ENCODE measurements at places on chromosomes 16 and 17.

- peak; percentile 75 for DNase-seq
These were observed at the start of gene TUBB3 for GRCh38 chr16:89922884-89923639. TSS of gene TUBB3 (plus strand) at chr16:89923342. CDS start at chr16:89923402, 60 bp downstream.

- no peak for DNase-seq
These were observed 12.4 kb upstream of the YWHAE start for GRCh38 chr17:1412185-1413110.

GRCh38 chr17:40079545-40079944 is 16.8 kb downstream of the THRA start:
- no peak for DNase-seq

DNA sequence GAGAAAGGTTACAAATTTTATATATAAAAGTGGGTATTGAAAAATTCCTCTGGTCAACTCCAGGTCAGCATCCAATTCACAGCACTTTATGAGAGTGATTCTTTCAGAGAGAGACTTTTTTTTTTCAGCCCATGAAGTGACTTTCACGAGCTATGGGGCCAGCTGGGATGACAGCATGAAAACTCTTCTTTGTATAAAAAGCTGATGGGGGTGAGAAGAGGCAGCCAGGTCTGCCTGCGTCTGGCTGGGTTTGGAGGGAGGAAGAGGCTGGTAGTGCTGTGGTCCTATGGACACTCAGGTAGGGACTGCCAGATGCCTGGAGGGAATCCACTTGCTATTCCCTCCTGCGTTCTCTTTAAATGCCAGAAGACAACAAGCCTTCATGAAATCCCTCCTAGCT is 250.6 kb downstream of the UTP18 start:
- no peak for DNase-seq

- DNase-seq: no peak
These were observed 533.7 kb downstream of the HAPSTR1 start for GRCh38 chr16:9625122-9625521.

GRCh38 chr17:82679586-82680465 is 18.7 kb downstream of the RAB40B start:
- DNase-seq: no peak

GRCh38 chr16:67936124-67936879 is at the start of gene PSMB10:
TSS of gene PSMB10 (minus strand) at chr16:67936850. CDS start at chr16:67936749, 101 bp downstream.
- DNase-seq: no peak

DNA sequence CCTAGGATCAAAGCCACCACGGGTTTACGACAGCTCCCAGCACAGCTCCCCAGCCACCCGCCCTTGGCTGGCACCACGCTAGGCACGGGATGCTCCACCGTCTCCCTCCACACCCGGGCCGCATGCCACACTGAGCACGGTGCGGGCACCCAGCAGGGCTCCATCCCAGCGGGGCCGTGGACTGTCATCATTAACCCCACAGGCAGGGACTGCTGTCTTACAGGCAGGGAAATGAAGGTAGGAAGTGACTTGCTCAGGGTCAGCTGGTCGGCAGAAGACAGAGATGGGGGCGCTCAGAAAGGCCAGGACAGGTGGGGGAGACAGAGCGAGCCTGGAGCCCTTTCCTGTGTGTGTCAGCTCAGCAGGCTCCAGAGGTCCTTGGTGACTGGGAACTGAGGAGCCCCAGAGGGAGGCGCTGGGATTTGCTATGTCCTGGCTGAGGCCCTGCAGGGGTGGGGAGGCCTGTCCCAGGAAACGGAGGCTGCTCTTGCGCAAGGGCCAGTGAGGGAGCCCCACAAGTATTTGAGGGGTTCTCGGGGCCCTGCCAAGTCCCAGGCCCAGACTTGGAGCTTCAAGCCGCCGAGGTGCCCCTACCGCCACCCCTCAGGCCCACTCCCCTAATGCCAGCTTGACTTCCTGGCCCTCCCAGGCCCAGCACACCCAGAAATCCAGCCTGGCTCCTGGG is 3.2 kb downstream of the UBALD1 start:
- DNase-seq: no peak

DNA sequence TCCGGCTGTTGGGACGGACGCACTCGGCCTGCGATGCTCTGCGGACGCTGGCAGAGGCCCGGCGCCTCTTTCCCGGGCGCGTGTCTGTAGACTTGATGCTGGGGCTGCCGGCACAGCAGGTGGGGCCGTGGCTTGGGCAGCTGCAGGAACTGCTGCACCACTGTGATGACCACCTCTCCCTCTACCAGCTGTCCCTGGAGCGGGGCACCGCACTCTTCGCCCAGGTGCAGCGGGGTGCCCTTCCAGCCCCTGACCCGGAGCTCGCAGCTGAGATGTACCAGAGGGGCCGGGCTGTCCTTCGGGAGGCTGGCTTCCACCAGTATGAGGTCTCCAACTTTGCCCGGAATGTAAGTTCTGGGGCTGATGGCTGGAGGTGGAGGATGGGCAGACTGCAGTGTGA is 3.5 kb downstream of the RSAD1 start:
- DNase-seq: no peak

DNA sequence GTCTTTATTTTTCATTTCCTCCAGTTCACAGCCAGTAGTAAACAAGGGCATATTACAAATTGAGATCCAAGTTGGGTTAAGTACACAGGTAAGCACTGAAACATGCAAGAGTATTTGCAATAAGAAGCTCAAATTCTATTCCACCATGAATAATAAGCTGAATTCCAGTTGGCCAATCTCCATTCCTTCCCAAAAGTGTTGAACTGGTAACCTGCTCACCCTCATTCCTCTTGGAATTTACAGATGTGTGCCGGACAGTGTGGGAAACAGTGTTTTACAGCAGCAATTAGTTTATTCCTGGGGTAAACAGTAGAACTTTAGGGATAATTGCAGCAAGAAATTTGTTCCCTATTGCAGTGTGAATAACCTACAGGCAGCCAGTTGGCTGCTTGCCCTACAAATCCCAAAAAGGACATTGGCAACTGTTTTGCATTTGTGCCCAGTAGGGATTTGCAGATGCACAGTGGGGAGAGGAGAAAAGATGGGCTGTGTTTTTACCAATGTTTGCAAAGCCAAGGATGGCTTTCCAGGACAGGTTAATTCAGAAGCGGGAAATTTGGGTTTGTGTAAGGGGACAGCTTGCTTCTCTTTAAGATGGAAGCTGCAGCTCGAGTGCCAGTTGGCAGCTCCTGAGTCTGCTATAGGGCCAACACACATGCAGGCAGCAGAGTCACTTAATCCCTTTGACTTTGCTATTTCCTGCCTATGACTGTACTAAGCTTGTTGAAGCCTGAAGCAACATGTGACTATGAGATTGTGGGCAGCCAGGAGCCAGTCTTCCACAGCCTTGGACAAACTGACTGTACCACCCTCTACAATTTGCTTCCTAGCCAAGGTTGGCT is 318.9 kb downstream of the MAP2K6 start:
- no peak for DNase-seq

- DNase-seq: no peak
These were observed 17.9 kb upstream of the NDEL1 start for GRCh38 chr17:8417806-8418205.

DNA sequence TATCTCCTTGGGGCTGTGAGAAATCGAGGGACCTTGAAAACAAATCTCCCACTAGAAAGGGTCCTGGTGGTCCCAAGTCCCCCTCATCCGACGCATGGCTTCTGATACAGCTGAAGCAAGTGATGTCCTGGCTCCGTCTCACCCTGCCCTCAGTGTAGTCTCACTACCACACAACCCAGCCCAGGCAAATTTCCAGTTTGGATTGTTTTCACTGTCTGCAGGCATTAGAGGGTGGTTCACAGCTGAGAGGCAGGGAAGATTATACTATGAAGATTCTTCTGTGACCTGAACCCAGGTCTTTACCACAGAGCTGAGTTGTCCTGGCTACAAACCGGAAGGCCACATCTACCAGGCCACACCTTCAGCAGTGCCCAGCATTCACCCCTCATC is 17.7 kb downstream of the ZNHIT3 start:
- DNase-seq: no peak

DNA sequence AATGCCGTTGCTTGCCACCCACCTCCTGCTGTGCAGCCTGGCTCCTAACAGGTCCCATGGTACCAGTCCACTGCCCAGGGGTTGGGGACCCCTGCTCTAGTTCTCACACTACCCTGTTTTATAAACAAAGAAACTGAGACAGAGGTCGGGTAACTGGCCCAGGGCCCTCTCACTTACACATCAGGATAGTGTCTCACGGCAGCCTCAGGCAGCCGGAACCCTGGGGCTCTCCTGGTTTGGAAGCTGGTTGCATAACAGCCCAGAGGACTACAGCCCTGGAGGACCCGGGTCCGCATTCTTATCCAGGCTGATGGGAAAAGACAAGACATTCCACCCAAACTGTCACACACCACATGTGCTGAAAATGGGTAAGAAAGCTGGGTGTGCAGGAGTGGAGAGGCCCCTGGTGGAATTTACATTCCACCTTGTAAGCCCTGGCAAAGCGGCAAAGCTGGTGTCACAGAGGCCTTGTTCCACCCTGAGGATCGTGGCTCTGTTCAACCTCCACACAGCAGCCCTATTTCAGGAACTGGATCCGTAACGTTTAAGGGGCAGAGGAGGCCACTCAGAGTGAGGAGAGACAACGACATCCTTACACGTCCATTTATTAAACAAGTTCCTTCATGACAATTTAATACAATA is 9.8 kb downstream of the CMTM3 start:
- DNase-seq: no peak

DNA sequence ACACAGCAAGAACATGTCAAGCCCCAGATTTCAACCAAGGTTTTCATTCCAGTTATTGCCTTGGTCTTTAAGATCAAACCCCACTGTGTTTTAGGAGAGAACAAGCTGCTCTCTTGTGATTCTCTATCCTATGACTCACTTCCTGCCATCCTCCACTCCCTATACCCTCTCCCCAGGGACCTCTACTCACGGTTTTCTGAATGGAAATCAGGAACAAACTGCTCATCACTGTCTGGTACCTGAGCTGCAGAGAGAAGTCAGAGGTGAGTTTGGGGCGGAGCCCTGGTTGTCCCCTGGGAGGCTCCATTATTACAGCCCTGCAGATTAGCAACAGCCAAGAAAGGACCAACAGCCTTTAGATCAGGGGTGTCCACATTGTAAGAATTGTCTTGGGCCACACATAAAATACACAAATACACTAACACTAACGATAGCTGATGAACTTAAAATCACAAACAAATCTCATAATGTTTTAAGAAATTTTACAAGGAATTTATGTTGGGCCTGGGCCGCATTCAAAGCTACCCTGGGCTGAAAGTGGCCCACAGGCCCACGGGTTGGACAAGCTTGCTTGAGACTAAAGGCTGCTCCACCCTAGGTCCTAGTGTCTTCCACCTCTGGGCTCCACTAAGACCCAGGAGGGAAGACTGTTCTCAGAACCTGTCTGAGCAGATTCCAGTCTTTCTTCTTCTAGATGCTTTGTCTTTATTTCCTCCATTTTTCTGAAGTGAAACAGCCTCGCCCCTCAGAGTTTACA is 9.7 kb downstream of the ETV4 start:
- no peak for DNase-seq

DNA sequence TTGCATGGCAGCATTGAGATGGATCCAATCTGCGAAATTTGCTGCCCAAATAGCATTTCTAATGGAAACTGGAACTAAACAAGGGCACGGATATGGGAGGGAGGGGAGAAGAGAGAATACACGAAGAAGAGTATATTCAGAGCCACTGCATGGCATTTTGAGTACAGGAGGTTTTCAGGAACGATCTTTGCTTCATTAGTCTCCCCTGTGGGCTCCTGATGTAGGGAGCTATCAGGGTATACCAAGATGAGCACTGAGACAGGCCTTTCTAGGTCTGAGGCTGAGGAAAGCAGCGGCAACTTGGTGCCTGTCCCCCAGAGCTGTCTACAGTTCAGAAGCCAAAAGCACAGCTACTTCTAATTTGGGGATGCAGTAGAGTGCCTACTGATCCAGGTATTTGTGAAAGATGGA is 257.7 kb upstream of the PMFBP1 start:
- no peak for DNase-seq

DNA sequence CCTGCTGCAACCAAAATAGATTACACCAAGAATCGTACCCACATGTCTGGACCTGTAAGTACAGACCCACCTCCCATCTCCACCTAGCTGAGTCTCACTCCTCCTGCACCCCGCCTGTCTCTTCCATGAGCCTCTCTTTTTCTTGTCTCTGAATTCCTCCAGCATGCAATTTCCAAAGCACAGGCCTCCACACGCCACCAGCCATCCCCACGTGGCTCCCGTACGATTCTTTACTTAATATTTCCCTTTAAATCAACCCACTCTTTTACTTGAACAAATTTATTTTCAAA is 1.2 kb downstream of the RPH3AL start:
- no peak for DNase-seq

- no peak for DNase-seq
These were observed 975 bp downstream of the SNX29 start for GRCh38 chr16:11977376-11978041.

DNA sequence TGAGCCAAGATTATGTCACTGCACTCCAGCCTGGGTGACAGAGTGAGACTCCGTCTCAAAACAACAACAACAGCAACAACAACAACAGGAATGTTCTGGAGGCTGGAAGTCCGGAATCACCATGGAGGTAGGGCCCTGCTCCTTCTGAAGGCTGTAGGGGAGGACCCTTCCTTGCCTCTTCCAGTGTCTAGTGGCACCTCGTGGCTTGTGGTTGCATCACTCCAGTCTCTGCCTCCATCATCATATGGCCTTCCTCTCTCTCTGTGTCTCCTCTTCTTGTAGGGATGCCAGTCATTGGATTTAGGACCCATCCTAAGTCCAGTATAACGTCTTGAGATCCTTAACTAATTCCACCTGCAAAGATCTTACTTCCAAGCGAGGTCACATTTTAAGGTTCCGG is 14.0 kb downstream of the NAGPA start:
- DNase-seq: no peak

- DNase-seq: no peak
These were observed 3.6 kb downstream of the GRIN2C start for GRCh38 chr17:74856112-74856511.

- no peak for DNase-seq
These were observed 185.1 kb downstream of the KATNIP start for GRCh38 chr16:27735031-27735430.

DNA sequence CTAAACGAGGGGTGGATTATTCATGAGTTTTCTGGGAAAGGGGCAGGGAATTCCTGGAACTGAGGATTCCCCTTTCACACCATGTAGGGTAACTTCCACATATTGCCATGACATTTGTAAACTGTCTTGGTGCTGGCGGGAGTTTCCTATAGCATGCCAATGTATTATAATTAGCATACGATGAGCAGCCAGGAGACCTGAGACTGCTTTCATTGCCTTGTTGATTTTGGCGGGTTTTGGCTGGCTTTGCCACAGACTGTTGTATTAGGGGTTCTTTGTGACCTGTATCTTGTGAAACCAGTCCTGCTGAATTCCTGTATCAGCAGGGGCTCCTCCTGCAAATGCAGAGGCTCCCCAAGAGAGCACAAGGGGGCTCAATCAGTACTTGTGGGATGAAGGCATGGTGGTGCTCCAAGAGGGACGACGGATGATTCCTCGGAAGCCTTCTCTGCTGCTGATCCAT is 104.4 kb upstream of the CACNG5 start:
- DNase-seq: no peak

GRCh38 chr16:86802013-86802412 is 223.7 kb downstream of the FOXL1 start:
- no peak for DNase-seq

- peak; percentile 62 for DNase-seq
These were observed 3.5 kb downstream of the ZFPM1 start for GRCh38 chr16:88456356-88457292.

Measured in T-helper 2 cell treated with Interferon-gamma antibody and Interleukin-4, amounts not matched to agents 5 μg/mL and 100 μg/mL, for 36 hours (primary cell).